ENCODE measurements at places on chromosomes 16 and 17.

DNA sequence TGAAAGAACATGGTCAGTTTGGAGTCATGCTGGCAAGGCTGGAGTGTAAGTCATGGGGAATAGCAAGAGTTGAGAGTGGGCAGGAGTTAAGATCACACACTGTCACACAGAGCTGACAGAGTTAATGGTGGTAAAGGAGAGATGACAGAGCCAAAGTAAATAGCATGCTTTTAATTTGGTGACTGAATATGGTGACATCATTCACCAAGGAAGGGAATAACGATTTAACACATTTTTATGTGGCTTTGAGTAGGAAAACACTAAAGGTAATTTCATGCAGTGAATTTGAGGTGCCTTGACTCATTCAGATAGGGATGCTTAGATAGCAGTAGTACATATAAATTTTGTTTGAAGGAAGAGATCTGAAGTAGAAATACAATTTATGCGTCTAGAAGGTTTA lies 42.1 kb downstream of the SYNRG start:
- H3K4me3 ChIP-seq = no peak overlapping the region
- H3K27me3 ChIP-seq = no peaks in the 10 kb centered on the region
- H3K27ac ChIP-seq = no peak overlapping the region
- no peaks in the 10 kb centered on the region for H3K4me1 ChIP-seq
- DNase-seq = no peak

DNA sequence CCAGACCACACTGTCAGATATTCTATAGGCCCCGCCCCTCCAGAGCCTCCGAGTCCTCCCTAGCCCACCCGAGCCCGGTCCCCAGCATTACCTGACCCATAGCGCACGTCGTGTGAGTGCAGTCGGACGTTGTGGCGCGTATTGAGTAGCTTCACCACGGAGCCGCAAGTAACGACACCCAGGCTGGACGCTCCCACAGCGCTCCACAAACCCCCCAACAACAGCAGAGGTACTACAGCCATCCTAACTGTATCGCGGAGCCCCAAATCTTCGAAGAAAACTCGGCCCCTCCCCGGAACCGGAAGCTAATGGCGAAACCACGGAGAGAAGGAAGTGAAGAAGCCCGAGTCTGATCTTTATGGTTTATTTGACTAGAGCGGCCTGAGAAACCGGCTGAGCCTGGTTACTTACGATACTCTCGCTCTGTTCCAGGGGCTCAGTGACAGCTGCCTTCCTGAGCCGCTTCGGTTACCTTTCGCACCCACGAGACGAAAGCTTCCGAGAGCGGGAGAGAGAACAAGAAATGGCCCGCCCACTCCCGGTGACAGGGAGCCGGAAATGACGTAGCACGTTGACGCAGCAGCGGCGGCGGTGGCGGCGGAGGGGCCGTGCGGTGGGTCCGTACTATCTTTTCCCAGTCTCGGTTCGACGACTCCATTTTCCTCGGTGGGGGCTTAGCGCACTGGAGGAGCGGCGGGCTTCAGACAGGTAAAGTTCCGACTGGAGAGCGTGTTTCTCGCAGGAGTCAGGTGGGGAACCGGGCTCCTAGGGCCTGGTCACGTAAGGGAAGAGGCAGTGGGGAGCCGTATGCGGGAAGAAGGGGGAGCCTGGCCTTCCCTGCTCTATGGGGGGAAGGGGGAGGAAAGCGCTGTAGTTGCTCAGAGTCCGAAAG lies at the start of the genes SDF2 and SUPT6H:
Gene SDF2, minus strand, starts transcription at position 272 of the 892 bp plus-strand sequence. Its CDS starts 30 bp downstream, at position 242.
Gene SUPT6H, plus strand, starts transcription at position 571 of the 892 bp plus-strand sequence. CDS start 11,197 bp downstream, outside the sequence.
- H3K4me1 ChIP-seq = peaks cover 5% of the 10 kb centered on the region
- H3K36me3 ChIP-seq = peaks cover 4% of the 10 kb centered on the region
- H3K27ac ChIP-seq = peak within 1 kb of the TSS; percentile 94
- peak within 1 kb of the TSS; percentile 99 for H3K4me3 ChIP-seq

DNA sequence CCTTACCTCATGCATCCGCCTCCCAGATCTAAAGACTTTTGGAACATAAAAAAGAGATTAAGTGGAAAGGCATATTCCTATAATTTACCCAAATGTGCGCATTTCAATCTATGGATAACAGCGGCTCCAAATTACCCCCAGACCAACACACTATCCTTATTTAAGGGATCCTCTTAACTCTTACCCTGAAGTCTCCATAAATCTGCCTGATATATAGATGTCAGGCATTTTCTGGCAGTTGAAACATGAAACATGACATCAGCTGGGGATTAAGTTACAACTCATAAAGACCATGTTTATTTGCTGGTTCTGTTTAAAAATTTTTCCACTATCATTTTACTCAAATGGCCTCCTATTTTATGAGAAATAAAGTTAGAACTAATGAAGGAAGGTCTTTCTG lies 478.5 kb upstream of the SALL1 start:
- no peak for DNase-seq
- H3K36me3 ChIP-seq = no peaks in the 10 kb centered on the region
- H3K27me3 ChIP-seq = no peaks in the 10 kb centered on the region
- H3K4me3 ChIP-seq = no peak overlapping the region

DNA sequence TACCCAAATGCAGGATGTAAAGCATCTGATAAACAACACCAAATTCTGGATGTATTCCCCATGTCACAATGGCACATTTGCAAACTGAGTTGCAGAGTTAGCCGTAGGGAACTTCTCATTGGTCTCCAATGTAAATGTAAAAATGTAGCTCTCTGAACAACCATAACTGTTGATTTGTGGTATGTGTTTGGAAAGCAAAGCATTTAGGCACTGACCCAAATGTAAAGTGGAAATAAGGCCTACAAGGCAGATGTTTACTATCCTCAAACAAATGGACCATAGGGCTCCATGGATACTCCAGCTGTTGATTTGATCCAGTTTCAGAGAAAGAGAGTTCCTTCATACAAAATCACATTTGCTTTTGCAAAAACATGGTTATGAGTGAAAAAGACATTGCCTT lies 223.0 kb upstream of the ELAC2 start:
- no peak for DNase-seq
- no peak overlapping the region for H3K27ac ChIP-seq
- H3K27me3 ChIP-seq = no peaks in the 10 kb centered on the region
- no peaks in the 10 kb centered on the region for H3K36me3 ChIP-seq
- H3K4me3 ChIP-seq = no peak overlapping the region
- no peaks in the 10 kb centered on the region for H3K4me1 ChIP-seq

DNA sequence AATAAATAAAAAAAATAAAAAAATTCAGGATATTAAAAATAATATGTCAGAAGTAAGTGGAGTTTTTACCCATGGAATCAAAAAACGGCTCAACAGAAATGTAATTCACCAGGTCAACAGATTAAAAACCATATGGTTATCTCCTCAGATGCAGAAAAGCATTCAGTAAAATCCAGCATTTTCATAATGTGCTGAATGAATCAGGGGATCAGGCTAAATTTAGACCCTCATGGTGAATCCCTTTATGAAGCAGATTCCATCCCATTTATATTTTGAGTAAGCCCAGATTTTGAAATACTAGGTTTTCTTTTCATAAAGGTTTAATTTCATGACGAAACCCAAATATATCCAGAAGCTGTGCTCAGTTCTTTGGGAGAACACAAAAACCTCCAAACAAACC lies 84.4 kb downstream of the OR1D5 start:
- H3K4me3 ChIP-seq = no peak overlapping the region
- H3K36me3 ChIP-seq = no peaks in the 10 kb centered on the region
- H3K4me1 ChIP-seq = no peaks in the 10 kb centered on the region
- DNase-seq = no peak
- no peak overlapping the region for H3K27ac ChIP-seq

DNA sequence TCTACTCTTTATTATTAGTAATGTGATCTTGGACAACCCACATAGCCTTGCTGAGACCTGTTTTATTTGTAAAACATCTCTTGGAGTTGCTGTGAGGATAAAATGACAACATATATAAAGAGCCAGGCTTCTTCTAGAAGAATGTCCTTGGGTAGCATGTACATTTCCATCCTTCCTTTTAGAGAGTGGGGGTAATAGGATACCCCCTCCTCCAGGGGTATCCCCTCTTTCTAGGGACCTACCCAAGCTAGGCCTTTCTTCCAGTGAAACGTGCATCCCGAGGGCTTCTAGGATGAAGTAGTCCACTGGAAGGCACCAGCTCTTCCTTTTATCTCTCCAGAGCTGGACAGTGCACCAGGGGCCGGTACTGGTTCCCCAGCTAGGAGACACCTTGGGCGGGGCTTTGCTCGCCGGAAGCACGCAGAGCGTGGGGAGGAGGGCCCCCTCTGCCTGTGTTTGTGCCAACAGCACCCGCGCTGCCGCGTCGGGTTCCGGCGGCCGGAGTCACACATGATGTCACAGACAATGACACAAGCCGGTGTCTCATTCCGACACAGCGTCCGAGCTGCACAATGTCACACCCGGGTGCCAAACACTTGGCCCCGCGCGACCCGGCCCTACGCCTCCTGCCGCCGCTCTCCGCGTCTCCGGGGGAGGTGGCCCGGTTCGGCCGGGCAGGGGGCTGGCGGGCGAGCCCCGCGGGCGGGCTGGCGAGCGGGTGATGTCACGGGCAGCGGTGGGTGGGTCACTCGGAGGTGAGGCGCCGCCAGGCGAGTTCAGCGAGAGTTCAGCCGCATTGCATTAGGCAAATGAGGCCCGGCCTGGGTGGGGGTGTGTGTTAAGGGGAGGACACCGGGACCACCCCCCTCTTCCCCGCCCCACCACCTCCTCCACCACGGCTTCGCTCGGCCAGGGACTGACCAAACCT lies 23.4 kb downstream of the GJD3 start:
- H3K4me3 ChIP-seq = peak overlapping the region; percentile 79
- no peaks in the 10 kb centered on the region for H3K27me3 ChIP-seq
- peak overlapping the region; percentile 46 for H3K27ac ChIP-seq
- DNase-seq = peak; percentile 91

DNA sequence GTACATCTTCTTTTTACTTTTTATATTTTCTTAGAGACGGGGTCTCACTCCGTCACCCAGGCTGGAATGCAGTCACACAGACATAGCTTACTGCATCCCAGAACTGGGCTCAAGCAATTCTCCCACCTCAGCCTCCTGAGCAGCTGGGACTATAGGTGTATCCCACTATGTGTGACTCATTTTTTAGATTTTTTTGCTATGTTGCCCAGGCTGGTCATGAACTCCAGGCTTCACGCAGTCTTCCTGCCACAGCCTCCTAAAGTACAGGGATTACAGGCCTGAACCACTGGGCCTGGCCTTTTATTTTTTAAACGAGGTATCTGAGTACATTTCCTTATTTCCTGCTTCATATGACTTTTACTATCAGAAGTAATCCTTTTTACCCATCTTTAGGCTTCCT lies 48.0 kb downstream of the GLG1 start:
- DNase-seq = no peak
- no peaks in the 10 kb centered on the region for H3K36me3 ChIP-seq
- no peaks in the 10 kb centered on the region for H3K4me1 ChIP-seq
- H3K27me3 ChIP-seq = no peaks in the 10 kb centered on the region
- H3K4me3 ChIP-seq = no peak overlapping the region

DNA sequence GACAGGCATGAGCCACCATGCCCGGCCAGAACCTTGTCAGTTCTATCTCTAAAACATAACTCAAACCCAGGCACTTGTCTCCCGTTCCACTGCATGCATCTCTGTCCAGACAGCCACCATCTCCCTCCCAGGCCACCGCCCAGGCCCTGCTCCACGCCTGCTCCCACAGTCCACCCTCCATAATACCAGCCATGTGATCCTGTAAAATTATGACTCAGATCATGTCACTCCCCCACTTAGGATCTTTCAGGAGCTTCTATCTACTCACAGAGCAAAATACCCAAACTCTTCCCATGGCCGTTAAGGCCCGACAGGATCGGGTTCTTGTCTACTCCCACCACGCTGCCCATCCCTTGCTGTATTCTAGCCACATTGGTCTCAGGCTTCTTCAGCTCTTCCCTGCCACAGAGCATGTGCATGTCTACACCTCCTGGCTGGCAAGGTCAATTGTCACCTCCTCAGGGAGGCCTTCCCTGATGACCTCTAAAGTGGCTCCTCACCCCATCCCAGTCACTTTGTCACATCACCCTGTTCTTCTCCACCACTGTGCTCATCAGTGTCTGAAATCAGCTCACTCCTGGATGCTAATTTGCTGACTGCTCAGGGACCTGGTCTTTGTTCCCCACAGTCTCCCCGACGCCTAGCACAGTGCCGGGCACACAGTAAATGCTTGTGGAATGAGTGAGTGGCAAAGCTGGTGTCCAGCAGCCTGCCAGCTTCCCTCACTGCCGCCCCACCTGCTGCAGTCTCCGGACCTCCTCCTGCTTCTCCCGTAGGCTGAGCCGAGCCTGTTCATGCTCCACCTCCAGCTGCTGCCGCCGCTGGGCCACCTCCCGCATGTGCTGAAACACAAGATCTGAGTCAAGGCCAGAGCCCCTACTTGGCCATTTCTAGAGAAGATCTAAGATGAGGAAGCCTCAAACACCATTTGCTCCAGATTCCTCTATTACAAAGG lies 6.7 kb downstream of the TSPOAP1 start:
- H3K27ac ChIP-seq = no peak overlapping the region
- DNase-seq = no peak
- H3K4me3 ChIP-seq = no peak overlapping the region
- no peaks in the 10 kb centered on the region for H3K4me1 ChIP-seq
- no peaks in the 10 kb centered on the region for H3K36me3 ChIP-seq

GRCh38 chr16:19974607-19975006 lies 90.0 kb upstream of the GPRC5B start:
- no peak overlapping the region for H3K27ac ChIP-seq
- H3K36me3 ChIP-seq = no peaks in the 10 kb centered on the region
- no peaks in the 10 kb centered on the region for H3K4me1 ChIP-seq
- H3K27me3 ChIP-seq = no peaks in the 10 kb centered on the region
- DNase-seq = no peak

DNA sequence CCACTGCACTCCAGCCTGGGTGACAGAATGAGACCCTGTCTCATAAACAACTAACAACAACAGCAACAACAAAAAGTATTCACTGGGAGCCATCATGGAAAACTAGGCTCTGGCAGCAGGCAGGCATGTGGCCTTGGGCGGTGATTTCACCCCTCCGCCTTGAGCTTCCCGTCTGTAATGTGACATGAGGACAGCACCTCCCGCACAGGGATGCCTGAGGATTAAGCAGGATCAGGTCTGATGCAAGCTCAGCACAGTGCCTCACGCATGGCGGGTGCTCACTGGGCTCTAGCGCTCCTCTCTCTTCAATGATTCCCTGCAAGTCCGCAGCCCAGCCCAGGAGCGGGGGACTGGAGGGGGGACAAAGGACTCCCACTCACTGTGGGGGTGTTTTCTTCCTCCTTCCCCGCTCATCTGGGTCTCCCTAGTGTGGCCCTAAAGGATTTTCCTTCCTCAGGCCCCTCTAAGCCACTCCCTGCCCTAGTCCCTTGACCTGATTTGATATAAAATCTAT lies 2.8 kb downstream of the PLCD3 start:
- H3K27me3 ChIP-seq = no peaks in the 10 kb centered on the region
- H3K36me3 ChIP-seq = no peaks in the 10 kb centered on the region
- no peak overlapping the region for H3K27ac ChIP-seq
- peak; percentile 75 for DNase-seq
- no peak overlapping the region for H3K4me3 ChIP-seq

GRCh38 chr16:75632857-75633256 lies 9.8 kb upstream of the ADAT1 start:
- no peak overlapping the region for H3K4me3 ChIP-seq
- H3K27ac ChIP-seq = no peak overlapping the region
- no peak for DNase-seq
- H3K27me3 ChIP-seq = no peaks in the 10 kb centered on the region
- H3K36me3 ChIP-seq = peaks cover 42% of the 10 kb centered on the region

All from mesendoderm (in vitro differentiated cells).